ELR (cell line): ENCODE measurements at places on chromosomes 4 and X.

GRCh38 chr4:42555828-42556227 lies 101.1 kb downstream of the ATP8A1 start:
- DNase-seq: peak; percentile 1

GRCh38 chr4:146524663-146525062 lies 2.9 kb upstream of the SLC10A7 start:
- DNase-seq: no peak

GRCh38 chrX:37834937-37835336 lies 12.4 kb downstream of the DYNLT3 start:
- DNase-seq: no peak

DNA sequence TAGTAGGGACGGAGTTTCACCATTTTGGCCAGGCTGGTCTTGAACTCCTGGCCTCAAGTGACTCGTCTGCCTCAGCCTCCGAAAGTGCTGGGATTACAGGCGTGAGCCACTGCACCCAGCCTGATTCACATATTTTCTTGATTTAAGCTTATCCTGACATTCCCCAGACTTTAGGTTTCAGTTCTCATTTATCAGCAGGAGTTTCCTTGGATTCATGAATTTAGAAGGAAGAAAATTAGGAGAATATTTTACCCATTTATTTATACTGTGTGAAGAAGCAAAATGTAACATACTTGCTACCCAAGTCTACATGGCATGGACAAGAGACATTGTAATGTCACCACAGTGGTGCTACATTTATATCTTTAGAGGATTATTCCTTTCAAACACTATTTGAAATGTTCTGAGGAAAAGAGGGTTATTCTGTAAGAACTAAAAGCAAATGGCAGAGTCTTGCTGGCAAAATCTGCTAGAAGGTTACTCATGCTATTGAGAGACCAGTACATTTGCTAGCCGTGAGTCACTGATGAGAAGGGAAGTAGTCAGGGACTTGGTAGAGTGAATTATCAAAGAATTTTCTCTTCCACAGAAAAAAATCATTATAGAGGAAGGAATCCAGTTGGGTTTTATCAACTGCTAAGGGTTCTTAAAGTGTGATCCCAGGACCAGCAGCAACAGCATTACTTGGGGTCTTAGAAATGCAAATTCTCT lies 26.1 kb upstream of the CFAP299 start:
- peak; percentile 96 for DNase-seq

- DNase-seq: no peak
These were observed 371.8 kb upstream of the GALNTL6 start for GRCh38 chr4:171441300-171441941.

- peak; percentile 28 for DNase-seq
These were observed 76.0 kb downstream of the SPIN4 start for GRCh38 chrX:63275127-63275526.
